ENCODE measurements at places on chromosomes 2 and 18.
A peak's percentile ranks its signal among the peaks of the same experiment; 100 is the strongest.

GRCh38 chr2:118222672-118223421 is 134.6 kb downstream of the INSIG2 start:
- DNase-seq, result no peak

GRCh38 chr18:47755102-47755456 is 175.4 kb downstream of the SMAD2 start:
- DNase-seq, result no peak

DNA sequence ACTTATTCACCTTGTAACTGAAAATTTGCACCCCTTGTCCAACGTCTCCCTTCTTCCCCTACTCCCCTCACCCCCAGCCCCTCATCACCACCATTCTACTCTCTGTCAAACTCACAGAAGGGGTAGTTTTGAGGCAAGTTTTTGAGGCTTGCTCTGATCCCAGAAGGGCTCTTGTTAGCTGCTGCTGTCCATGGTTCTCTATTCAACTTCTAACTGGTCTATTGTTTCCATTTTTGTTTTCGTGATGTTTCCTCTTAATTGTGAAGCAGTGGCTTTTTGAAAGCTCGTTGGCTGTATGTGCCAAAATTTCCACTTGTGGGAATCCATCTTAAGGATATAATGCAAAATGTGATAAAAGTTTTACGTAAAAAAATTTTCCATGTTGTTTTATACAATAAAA is 92.5 kb upstream of the CRACDL start:
- no peak for DNase-seq

DNA sequence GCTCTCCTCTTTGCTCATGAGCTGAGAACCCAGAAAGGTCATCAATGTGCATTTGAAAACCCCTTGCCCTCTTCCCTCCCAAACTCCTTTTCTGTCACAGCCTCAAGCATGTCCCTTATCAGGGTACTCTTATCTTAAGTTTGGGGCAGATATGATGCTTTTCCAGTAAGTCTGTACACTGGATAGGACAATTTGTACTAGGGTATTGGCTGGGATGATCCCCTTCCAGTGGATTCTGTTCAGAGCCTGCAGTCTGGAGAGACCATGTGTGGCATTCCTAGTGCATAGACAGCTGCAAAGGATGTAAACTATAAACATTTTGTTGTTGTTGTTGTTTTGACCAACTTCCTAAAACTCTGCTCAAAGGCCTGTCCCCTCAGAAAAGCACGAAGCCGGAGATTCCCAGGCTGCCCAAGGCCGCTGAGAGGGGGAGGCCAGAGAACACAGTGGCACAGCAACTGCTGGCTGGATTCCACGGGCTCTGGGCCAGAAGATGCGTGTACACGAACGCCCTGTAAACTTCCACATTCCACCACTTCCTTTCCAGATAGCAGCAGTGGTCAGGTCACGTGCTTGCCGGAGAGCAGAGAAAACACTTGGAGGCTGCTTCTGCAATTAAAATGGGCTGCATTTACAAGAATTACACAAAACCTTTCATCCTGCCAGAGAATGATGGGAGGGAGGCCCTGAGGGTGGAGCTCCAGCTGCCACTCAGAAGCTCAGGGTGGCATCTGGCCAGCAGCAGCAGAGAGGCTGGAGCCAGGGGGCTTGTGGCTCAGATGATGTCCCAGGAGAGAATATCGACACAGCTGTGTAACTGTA is 42.1 kb downstream of the BMP10 start:
- DNase-seq, result peak; percentile 83

DNA sequence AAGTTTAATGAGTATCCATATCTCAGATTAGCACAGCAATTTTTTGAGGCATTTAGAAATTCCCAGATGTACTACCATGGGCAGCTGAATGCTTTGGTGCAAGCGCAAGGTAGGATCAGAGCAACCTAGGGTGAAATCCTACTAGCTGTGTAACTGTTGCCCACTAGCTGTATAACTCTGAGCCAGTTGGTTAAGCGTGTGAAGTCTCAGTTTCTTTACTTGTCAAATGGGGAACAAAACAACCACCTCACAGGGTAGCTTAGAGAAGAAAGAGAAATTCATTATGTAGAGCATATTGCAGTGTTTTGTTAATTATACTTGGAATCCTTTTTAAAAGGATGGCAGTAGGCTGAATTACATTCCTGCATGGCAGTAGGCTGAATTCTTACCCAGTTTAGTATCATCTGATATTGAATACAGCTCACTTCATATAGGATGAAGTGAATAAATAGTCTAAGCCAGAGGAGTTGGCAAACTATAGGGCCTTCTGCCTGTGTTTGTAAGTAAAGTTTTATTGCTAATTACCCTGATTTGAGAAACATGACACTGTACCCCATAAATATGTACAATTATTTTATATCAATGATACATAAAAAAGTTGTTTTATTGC is 180.7 kb downstream of the PLCL1 start:
- DNase-seq, result no peak

GRCh38 chr2:221778025-221778424 is 205.9 kb upstream of the EPHA4 start:
- no peak for DNase-seq

GRCh38 chr18:64674694-64675093 is 525.8 kb upstream of the LINC00305 start:
- no peak for DNase-seq

- DNase-seq, result no peak
These were observed 150.1 kb downstream of the WDPCP start for GRCh38 chr2:63438181-63438580.

GRCh38 chr18:59628995-59629394 is 68.2 kb downstream of the CCBE1 start:
- DNase-seq, result no peak

DNA sequence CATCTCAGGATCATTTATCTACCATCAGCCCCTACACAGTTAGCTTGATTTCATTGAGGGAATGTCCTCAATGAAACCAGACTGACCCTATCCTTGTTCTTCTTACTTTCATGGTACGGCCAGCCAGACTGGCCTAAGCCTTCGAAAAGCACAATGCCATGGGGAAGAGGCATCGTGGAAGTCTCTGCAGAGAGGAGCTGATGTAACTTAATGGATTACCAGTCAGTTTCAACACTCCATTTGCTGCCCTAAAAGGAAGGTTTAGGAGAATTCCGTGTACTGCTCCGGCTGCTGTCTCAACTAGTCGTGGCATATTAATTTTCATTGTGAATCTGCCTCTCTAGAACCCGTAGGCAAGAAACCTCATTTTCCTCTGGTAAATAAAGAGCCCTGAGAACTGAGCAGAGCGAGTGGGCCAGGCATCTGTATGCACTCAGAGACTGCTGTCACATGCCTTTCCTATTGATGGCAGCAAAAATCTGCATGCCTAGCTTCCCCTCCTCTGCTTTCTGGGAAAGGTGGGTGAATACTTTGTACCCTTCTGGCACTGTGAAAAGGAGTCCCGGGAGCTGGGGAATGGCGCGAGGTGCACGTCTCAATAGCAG is 184.9 kb downstream of the KLHL29 start:
- DNase-seq, result no peak

GRCh38 chr2:158655628-158656027 is 139.5 kb upstream of the DAPL1 start:
- no peak for DNase-seq

- no peak for DNase-seq
These were observed 64.8 kb downstream of the DIPK1C start for GRCh38 chr18:74392323-74392722.

GRCh38 chr18:32308493-32309120 is 118.8 kb downstream of the MEP1B start:
- DNase-seq, result no peak

DNA sequence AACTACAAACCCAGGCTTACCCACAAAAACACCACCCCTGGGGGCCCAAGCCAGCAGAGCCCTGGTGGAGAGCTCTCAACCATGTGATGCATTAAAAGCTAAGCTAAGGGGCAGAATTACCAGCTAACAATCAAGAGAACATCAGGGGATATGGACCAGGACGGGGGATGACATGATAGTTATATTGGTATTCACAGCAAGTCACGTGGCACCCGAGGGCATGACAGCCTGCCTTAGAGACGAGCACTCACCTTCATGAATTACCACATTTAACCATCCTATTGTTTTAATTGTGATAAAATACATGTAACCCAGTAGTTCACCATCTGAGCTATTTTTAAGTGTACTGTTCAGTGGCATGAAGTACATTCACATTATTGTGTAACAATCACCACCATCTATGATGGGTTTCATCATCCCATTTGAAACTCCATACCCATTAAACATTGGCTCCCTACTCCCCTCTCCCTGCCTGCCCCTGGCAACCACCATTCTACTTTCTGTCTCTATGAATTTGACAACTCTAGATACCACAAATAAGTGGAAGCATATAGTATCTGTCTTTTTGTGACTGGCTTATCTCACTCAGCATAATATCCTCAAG is 245.6 kb downstream of the ANAPC1 start:
- peak; percentile 13 for DNase-seq

DNA sequence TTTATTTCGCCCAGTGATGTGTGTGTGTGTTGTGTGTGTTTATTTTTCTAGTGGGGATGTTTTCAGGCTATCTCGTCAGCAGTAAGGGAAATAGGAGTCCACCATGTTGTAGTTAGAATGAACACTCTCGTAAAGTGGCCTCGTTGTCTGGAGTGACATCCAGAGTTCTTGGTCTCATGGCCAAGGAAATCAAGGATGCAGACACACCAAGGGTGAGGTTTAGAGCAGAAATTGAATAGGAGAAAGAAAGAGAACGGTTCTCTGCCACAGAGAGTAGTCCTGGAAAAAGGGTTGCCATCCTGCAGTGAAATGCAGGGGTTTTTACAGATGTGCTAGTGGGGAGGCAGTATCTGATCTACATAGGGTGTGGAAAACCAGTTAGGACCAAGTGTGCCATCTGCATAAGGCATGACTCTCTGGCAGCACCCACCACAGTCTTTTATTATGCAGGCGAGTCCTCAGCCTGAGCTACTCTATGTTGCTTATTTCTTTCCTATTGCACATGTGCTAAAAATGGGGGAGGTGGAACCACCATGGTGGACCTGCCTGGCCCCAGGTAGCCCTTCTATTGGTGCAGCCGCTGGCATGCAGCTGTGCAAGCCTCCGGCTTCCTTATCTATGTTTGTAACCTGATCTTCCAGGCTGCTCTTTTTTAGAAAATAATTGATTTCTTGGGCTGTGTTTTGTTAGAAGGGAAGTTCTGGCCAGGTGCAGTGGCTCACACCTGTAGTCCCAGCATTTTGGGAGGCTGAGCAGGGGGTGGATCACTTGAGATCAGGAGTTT is 23.2 kb downstream of the RALB start:
- no peak for DNase-seq

GRCh38 chr2:3535794-3536681 is 16.7 kb upstream of the ADI1 start:
- no peak for DNase-seq

DNA sequence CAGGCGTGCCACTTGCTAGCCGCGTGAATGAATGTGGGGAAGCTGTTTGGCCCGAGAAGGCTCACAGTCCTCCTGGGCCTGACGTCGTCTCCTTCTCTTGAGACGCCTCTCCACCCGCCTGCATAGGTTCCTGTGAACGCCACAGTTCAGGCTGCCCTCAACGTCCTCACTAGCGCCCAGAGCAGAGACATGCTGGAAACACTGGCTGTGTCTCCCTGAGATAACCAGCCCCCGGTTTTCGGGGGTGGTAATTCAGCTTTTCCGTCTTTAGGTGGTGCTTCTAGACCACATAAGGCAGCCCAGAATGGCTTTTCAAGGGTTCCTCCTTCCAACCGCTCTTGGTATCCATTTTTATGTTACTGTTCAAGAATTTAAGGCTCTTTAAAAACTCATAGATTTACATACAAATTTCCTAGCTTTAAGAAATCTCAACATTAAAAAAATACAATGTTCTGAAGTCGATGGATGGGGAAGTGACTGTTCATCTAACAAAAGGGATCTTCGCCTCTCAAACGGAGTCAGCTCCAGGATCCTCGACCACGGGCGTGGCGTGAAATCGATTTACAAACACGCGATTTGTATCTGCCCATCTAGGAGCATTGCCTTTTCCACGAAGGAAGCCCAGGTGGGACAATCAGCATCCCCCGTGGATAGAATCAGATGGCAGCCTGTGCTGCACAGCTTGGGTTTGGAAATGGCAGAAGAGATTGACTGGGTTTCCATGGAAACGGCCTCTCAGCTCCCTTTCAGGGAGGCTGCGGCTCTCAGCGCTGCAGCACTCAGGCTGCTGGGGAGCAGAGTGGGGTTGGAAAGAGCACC is 110.6 kb upstream of the PXDN start:
- no peak for DNase-seq

DNA sequence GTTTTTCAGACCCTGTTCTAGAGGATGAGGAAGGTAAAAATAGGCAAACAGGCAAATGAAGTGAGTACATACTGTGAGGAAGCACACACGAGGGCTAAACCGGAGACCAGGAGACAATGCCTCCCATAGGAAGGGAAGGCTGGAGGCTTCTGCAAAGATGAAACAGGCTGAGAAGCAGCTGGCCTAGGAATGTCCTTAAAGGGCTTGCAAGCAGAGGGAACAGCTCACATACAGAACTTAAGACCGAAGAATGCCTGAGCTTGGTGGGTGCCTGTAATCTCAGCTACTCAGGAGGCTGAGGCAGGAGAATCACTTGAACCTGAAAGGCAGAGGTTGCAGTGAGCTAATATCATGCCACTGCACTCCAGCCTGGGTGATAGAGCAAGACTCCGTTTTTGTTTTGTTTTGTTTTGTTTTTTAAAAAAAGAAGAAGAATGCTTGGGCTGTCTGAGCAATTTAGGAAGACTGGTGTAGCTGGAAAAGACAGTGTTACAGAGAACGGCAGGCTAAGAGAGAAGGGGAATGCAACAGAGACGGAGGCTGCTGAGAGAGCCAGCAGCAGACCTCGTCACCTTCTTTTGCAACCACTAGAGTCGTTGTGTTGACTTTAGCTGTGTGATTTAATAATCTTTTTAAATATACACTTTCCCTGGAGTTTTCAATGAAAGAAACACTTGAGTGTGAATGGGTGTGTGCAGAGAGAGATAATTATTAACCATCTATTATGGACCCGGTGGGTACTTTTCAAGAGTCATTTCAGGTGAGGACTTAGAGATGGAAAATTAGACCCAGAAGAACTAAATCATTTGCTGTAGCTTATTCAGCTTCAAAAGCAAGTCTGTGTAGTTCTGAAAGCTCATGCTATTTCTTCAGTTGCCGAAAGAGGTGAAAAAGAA is 232.8 kb downstream of the GALR1 start:
- no peak for DNase-seq

GRCh38 chr18:79460481-79461300 is 65.0 kb downstream of the NFATC1 start:
- DNase-seq, result no peak

DNA sequence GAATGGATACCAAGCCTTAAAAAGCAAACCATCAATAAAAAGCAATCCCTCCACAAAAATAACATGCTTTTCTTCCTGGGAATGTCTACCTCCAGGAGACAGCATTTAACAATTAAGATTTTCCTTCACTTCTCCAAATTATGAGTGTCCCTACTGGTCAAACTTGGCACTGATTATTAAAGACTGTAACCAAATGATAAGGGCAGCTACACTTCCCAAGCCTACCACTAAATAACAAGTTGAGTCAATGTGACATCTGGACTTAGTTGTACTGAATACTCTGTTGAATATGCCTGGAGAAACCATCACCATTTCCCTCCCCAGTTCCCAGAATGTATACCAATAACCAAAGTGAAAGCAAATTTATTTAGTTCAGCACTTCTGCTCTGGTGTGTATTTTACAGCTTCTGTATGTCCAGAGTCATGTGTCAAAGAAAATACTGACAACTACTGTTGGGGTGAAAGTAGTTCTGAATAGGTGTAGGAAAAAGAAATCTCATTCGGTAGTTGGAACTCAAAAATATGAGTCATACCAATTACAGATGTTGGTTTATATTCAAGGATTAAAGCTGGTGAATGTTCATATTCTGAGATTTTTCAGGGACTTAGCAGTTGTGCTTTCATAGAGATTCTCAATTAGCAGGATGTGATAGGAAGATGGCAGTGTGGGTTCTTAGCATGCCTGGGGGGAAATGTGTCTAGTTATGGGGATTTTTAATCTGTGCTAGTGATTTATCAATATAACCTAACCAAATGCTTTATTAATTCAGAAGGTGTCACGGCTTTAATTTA is 1291.6 kb upstream of the GYPC start:
- DNase-seq, result no peak

All from activated CD8-positive, alpha-beta T cell treated with anti-CD3 and anti-CD28 coated beads, Interleukin-2, amount 10 ng/mL, durations not matched to agents 7 days and 5 days (primary cell).